ENCODE measurements at places on chromosomes 6 and 20.

DNA sequence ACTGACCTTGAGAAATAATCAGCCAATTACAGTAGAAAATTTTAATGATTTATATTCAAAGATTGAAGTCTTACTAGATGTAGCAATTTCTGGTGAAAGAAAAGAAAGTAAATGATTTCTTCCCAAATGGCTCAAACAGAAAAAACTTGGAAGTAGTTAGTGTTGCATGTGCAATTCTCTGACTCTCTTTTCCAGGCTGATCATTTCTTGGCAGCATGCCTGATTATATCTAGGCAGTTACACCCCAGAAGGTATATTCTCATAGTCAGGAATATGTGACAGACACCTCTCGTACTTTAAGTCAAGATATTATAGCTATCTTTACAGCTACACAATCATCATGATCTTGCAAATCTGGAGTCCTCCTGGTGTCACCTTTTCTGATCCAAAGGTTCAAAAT lies 122.9 kb downstream of the PDE7B start:
- H3K4me3 ChIP-seq, result no peak overlapping the region
- no peaks in the 10 kb centered on the region for H3K4me1 ChIP-seq
- no peaks in the 10 kb centered on the region for H3K36me3 ChIP-seq
- H3K27ac ChIP-seq, result no peak overlapping the region
- no peak for DNase-seq

GRCh38 chr6:35665573-35665972 lies 23.1 kb downstream of the FKBP5 start:
- no peaks in the 10 kb centered on the region for H3K27me3 ChIP-seq
- no peak overlapping the region for H3K27ac ChIP-seq
- no peak for DNase-seq
- no peak overlapping the region for H3K4me3 ChIP-seq

DNA sequence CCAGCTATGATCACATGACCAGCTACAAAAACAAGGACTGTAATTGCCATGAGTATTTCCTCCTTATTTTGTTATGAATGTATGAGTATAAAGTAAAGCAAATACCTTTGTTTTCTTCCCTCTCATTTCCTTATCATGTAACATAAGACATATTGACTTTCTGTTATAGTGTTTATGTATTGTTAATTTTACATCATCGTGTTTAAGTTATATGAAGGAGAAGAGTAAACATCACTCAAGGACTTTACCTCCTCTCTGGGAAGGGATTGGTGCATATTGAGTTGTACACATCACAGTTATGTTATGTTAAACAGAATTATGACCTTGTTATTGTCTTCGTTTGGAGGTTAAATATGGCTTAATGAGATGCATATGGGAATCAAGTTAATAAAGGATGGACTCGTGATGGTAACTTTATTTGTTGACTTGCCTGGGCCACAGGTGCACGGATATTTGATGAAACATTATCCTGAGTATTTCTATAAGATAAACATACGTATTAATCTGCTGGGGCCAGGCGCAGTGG lies 57.3 kb upstream of the CNKSR3 start:
- H3K36me3 ChIP-seq, result no peaks in the 10 kb centered on the region
- H3K27me3 ChIP-seq, result no peaks in the 10 kb centered on the region
- no peak overlapping the region for H3K4me3 ChIP-seq
- no peak overlapping the region for H3K27ac ChIP-seq

DNA sequence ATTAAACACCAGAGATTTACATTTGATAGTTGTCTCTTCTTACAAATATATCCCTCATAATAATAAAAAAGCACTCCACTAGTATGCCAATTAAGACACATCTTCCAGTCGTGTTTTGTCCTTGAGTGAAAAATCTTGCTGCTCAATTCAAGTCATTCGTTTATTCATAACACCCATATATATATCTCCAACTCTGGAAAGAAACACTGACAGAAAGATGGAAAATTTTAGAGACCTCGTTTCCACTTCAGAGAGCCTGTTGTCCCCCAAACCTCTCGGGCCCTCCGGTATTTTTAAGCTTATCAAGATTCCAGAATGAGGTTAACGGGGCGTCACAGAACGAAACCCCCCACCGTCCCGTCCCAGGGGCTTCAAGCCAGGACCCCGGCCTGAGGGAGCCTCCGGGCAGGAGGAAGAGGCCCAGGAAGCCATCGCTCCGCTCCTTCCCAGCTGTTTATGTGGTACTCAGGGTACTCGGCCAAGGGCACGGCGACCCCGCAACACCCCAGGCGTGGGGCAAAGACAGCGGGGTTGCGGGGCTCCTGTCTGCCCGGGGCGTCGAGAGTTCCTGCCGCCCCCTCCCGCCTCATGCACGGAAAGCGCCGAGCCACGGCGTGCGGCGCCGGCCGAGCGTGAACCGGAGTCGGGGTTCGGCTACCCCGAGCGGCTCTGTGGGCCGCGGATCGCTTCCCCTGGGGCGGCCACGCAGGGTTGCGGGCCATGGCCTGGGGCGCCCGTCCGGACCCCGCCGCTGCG lies 623 bp upstream of the SNX9 start:
- peak overlapping the region; percentile 67 for H3K4me3 ChIP-seq
- peak overlapping the region; percentile 91 for H3K27ac ChIP-seq
- no peak for DNase-seq
- no peaks in the 10 kb centered on the region for H3K27me3 ChIP-seq

DNA sequence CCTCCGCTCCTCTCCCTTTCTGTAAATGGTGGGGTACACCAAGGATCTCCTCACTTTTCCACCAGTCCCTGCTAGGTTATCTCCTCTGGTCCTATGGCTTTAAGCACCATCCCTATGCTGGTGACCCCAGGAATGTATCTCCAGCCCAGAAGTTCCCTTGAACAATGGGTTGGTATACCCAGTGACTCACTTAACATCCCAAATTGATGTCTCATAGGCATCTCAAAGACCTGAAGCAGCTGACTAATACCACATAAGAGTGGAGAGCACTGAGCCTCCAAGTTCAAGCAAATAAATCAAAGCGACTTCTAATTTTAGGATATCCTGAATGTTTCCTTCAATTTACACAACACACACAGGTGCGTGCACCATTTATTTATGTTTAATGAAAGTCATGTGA lies 48.3 kb downstream of the ADGRF1 start:
- no peak for DNase-seq
- no peaks in the 10 kb centered on the region for H3K36me3 ChIP-seq
- H3K27me3 ChIP-seq, result no peaks in the 10 kb centered on the region

DNA sequence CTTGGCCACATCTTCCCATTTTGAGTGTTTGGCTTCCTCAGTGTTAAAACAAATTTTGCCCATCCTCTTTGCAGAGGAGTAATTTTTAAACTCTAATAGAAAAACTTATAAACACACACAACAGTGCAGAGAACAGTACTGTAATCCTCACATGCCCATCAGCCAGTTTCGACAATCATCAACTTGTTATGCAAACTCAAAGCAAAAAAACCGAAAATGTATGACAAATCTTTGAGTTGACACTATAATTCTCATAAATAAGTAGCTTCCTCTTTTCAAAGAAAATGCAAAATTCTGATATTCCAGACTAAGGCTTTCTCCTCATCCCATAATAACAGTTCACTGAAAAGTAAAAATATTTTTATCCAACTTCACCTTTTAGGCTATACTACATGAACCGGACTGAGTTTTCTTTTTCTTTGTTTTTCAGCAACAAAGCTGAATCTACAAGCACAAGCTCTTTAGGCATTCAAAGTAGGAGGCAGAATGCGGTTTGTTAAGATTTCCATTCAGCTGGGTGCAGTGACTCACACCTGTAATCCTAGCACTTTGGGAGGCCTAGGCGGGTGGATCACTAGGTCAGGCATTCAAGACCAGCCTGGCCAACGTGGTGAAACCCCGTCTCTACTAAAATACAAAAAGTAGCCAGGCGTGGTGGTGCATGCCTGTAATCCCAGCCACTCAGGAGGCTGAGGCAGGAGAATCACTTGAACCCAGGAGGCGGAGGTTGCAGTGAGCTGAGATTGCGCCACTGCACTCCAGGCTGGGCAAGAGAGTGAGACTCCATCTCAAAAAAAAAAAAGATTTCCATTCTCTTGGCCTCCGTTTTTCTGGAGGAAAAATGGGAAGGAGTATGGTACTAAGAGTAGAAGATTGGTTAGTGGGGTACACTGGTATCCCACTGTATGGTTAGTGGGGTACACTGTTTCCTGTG lies 74.8 kb downstream of the GCNT2 start:
- no peak overlapping the region for H3K4me3 ChIP-seq
- no peaks in the 10 kb centered on the region for H3K4me1 ChIP-seq
- H3K27ac ChIP-seq, result no peak overlapping the region
- DNase-seq, result no peak
- H3K36me3 ChIP-seq, result no peaks in the 10 kb centered on the region

DNA sequence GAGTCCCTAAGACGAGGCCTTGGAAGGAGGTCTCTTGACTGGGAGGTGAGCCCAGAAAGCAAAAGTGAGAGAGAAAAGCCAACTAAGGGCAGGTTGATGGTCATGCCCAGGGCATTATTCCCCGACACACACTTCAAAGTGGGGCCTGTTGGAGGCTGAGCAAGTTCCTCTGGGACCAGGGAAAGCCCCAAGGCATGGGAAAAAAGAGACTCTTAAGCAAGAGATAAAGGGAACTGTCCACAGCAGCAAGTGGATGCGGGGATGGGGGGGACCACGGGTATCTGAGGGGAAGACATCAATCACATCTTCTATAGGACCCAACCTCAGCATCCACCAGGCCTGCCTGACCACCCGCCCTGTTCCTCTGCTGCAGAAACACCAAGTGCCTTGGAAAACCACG lies 119.9 kb upstream of the MAFB start:
- H3K36me3 ChIP-seq, result no peaks in the 10 kb centered on the region
- H3K4me1 ChIP-seq, result no peaks in the 10 kb centered on the region
- no peak for DNase-seq
- H3K4me3 ChIP-seq, result no peak overlapping the region
- no peak overlapping the region for H3K27ac ChIP-seq

- no peak for DNase-seq
- H3K27me3 ChIP-seq, result no peaks in the 10 kb centered on the region
- no peak overlapping the region for H3K4me3 ChIP-seq
Observed at GRCh38 chr6:158813032-158813431, 6.1 kb downstream of the EZR start.

- no peak overlapping the region for H3K27ac ChIP-seq
- H3K27me3 ChIP-seq, result no peaks in the 10 kb centered on the region
- no peaks in the 10 kb centered on the region for H3K36me3 ChIP-seq
- no peak overlapping the region for H3K4me3 ChIP-seq
- DNase-seq, result no peak
Observed at GRCh38 chr6:3406891-3407809, 49.7 kb downstream of the SLC22A23 start.

DNA sequence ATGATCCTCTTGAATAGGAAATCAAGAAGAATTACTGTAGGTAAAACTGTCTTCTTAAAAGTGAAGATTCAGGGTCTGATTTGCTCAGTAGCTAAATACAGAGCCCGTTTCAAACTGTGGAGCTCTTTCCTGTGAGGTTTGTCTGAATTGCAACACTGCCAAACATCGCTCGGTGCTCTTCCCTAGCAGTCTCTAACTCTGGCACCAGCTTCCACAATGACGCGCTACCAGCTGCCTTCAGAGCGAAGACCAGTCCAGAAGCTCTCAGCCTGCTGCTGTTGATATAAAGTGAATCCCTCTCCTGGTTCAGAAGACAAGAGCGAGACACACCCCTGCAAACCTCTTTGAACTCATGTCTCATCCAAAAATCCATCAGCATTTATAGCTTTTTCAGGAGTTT lies 447.0 kb downstream of the LMBRD1 start:
- H3K27ac ChIP-seq, result no peak overlapping the region
- H3K36me3 ChIP-seq, result no peaks in the 10 kb centered on the region
- no peaks in the 10 kb centered on the region for H3K27me3 ChIP-seq
- H3K4me3 ChIP-seq, result no peak overlapping the region
- H3K4me1 ChIP-seq, result no peaks in the 10 kb centered on the region
- DNase-seq, result no peak

DNA sequence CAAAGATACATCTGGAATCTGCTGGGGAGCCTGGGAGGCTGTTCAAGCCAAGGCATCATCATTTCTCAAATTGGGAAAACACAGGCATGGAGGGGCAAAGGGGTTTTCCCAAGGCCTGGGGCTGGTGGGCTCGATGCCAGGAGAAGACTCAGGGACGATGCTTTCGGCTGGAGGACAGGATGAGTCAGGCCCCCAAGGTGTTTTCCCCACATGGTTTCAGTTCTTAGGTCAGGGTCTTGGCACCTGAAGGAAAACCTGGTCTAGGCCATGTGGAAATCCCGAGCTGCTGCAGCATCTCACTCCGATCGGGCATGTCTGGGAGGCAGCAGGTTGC lies 348.1 kb downstream of the CDC5L start:
- no peaks in the 10 kb centered on the region for H3K4me1 ChIP-seq
- H3K27me3 ChIP-seq, result no peaks in the 10 kb centered on the region
- H3K36me3 ChIP-seq, result no peaks in the 10 kb centered on the region
- no peak overlapping the region for H3K4me3 ChIP-seq
- DNase-seq, result no peak
- no peak overlapping the region for H3K27ac ChIP-seq

GRCh38 chr20:40506537-40506939 lies 182.5 kb downstream of the MAFB start:
- H3K27me3 ChIP-seq, result no peaks in the 10 kb centered on the region
- H3K4me1 ChIP-seq, result peaks cover 4% of the 10 kb centered on the region
- H3K36me3 ChIP-seq, result no peaks in the 10 kb centered on the region
- H3K4me3 ChIP-seq, result no peak overlapping the region
- peak; percentile 96 for DNase-seq

- DNase-seq, result no peak
- no peaks in the 10 kb centered on the region for H3K36me3 ChIP-seq
- H3K4me1 ChIP-seq, result no peaks in the 10 kb centered on the region
- no peaks in the 10 kb centered on the region for H3K27me3 ChIP-seq
- H3K4me3 ChIP-seq, result no peak overlapping the region
Observed at GRCh38 chr6:142485256-142485655, 183.4 kb downstream of the ADGRG6 start.

- no peaks in the 10 kb centered on the region for H3K4me1 ChIP-seq
- H3K4me3 ChIP-seq, result no peak overlapping the region
- no peaks in the 10 kb centered on the region for H3K36me3 ChIP-seq
- no peaks in the 10 kb centered on the region for H3K27me3 ChIP-seq
- no peak overlapping the region for H3K27ac ChIP-seq
Observed at GRCh38 chr6:154962753-154963152, 32.4 kb upstream of the TIAM2 start.

DNA sequence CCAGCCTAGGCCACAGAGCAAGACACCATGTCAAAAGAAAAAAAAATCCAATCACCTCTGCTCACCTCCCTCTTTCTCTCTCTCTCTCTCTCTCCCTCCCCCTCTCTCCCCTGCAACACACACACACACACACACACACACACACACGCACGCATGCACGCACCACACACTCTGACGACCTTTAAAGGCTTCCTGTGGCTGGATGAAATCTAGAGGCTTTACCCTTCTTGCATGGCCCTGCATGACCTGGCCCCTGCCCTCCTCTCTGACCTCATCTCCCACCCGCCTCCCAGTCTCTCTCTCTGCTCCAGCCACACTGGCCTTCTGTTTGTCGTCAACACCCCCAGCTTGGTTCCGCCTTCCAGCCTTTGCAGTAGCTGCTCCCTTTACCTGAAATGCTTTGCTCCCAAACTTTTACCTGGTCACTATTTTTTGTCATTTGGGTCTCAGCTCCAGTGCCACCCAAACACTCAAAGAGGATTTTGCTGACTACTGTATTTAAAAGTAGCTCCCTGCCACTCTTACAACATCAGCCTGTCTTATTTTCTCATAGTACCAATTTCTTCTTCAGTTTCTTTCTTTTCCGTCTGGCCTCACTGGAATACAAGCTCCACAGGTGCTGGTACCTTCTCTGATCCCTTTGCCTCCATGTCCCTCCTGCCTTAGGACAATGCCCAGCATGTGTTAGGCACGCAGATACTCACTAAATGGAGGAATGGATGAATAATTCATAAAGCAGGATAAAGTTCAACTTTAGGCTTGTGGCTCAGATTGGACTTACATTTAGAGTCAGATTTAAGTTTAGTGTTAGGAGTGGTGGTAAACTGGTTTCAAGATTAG lies 4.3 kb upstream of the LTA start:
- H3K36me3 ChIP-seq, result no peaks in the 10 kb centered on the region
- H3K4me1 ChIP-seq, result no peaks in the 10 kb centered on the region
- H3K27me3 ChIP-seq, result peaks cover 4% of the 10 kb centered on the region
